CD4-positive, alpha-beta T cell treated with Interleukin-15 for 4 hours (primary cell): ENCODE measurements at places on chromosomes 13 and 19.
A peak's percentile ranks its signal among the peaks of the same experiment; 100 is the strongest.

DNA sequence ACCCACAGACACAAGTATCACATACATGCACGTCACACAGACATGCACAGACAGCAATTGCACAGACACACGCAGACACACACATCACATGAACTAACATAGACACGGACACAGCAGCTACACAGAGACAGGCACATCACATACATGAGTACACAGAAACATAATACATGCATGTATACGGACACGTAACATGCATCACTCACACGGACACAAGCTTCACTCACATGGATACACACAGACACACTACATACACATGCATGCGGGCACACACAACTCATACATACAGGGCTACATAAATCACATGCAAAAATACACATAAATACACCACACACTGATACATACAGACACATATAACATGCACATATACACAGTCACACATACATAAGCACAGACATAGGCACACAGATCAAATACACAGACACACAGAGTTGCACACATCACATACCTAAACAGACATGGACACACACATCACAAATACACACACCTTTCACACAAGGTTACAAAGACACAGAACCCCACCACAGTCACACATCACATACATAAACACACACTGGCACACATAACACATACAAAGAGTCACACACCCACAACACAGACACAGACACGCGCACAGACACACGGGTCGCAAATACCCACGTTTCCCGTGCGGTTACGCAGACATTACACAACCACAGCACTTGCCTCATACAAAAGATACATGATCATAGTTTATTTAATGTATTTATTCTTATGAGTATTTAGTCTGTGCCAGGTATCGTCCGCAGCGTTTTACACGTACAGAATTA lies 1.1 kb upstream of the LMTK3 start:
- DNase-seq = peak; percentile 12

DNA sequence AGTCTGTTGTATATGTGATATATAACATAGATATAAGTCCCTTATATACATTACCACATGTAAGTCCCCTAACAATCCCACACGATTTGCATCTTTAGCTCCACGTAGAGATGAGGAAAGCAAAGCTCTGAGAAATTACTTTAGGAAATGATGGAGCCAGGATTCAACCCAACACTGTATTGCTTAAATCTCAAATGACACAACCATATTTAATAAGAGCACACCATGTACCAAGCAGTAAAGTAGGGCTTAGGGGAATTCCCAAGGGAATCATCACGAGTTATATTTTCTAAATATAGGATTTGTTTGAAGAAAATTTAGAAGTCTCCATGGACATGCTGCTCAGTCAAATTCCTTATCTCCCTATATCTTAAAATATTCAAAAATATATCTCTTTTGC lies 61.3 kb upstream of the POMP start:
- DNase-seq = no peak

GRCh38 chr13:32553720-32554119 lies 15.1 kb upstream of the N4BP2L2 start:
- no peak for DNase-seq

DNA sequence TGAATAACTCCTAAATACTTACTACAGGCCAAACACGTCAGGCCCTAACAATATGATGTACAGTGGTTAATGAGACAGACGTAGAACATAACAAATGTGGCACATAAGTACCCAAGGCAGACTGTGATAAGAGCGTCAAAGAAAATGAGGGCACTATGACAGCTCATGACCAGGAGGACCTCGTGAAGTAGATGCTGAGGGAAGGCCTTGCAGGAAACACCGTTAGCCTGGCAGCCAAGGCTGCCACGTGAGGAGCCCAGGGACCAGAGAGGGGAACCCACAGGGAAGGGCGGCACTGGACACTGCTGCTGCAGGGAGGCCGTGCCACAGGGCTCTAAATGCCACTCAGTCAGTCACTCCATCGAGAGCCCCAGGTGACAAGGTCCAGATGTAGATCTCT lies 5.7 kb downstream of the TUBGCP3 start:
- DNase-seq = no peak
